ENCODE measurements at places on chromosomes 7 and 10.

DNA sequence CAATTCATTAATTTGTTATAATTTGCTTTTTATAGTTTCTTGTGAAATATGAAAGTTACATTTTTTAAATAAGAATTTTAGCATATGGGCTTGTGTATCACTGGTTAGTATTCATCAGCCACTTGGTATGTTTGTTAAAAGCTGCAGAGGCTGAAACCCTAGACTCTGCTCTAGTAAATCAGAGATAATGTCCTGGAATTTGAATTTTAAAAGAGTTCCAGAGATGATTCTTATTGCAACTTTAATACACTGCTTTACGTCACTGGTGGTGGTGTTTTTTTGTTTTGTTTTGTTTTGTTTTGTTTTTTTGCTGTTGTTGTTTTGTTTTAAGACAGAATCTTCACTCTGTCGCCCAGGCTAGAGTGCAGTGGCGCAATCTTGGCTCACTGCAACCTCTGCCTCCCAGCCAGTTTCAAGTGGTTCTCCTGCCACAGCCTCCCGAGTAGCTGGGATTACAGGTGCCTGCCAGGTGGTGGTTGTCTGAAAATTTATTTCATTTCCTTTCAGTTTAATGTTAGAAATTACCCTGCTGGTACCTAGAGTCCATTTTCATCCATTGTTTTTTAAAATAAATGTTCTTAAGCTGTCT, 43.8 kb downstream of the PTPN12 start:
- DNase-seq: no peak
- H3K27me3 ChIP-seq: no peaks in the 10 kb centered on the region
- peaks cover 9% of the 10 kb centered on the region for H3K36me3 ChIP-seq
- no peaks in the 10 kb centered on the region for H3K4me1 ChIP-seq

DNA sequence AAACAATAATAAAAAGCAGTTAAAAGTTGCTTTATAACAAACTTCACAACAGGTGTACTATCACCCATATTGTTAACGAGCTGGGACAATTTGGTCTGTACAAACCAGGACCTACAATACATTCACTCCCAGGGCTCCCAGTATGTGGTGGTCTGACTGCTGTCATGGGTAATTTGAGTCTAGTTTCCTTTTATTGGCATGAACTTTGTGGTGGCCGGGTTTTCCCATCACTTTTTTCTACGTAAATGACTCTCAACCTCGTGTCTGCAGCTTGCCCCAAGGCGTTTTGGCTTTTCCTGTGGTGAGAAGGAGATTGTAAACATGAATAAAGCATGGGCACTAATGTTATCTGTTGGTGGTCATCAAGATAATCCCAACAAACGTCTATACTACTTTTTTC, 118.7 kb upstream of the CDK6 start:
- no peaks in the 10 kb centered on the region for H3K4me1 ChIP-seq
- H3K36me3 ChIP-seq: no peaks in the 10 kb centered on the region
- no peak for DNase-seq
- no peaks in the 10 kb centered on the region for H3K27me3 ChIP-seq
- no peak overlapping the region for H3K27ac ChIP-seq

DNA sequence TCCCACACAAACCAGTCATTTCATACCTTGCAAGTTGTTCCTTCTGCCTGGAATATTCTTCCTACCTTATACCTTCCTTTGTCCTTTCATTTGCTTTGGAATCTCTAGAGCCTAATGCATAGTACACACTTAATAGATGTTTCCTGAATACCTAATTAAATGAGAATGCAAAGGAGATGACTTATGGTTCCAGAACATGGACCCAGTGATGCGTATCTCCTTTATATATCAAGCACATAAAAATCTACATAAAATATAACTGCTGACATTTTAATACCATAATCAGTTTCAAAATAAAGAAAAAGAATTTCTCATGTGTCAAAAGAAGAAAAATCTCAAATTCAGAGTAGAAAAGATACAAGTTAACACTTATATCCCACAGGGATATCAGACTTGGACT, 110.6 kb upstream of the ASAH2 start:
- H3K27ac ChIP-seq: no peak overlapping the region
- H3K4me1 ChIP-seq: peaks cover 14% of the 10 kb centered on the region
- DNase-seq: no peak
- H3K4me3 ChIP-seq: no peak overlapping the region

- no peak overlapping the region for H3K27ac ChIP-seq
- peaks cover 3% of the 10 kb centered on the region for H3K27me3 ChIP-seq
- no peaks in the 10 kb centered on the region for H3K36me3 ChIP-seq
These were observed 136.3 kb downstream of the KCNMA1 start for GRCh38 chr10:77501152-77501845.

- no peaks in the 10 kb centered on the region for H3K27me3 ChIP-seq
- DNase-seq: no peak
- H3K36me3 ChIP-seq: no peaks in the 10 kb centered on the region
- H3K27ac ChIP-seq: no peak overlapping the region
These were observed 20.3 kb upstream of the PFKP start for GRCh38 chr10:3046981-3047547.

DNA sequence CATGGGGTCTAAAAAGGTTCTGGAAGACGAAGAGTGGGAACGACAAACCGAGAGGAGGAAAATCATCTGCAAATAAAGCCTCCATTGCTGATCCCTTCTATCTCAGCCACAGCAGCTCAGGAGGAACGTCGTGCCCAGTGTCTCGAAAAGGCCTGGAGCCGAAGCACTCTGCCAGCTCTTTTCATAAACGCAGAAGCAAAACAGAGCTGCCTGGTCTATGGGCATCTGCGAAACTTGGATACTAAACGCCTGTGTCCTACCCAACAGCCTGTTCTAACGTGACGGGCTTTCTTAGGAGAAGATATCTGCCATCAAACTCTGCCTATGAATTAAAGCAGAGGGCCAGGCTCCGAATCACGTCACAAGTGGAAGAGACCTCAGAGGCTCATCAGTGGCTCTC, 68.7 kb downstream of the GNA12 start:
- no peak for DNase-seq
- H3K4me1 ChIP-seq: no peaks in the 10 kb centered on the region
- H3K36me3 ChIP-seq: peaks cover 14% of the 10 kb centered on the region
- H3K4me3 ChIP-seq: no peak overlapping the region

GRCh38 chr7:7851381-7851780, 117.2 kb upstream of the GLCCI1 start:
- no peaks in the 10 kb centered on the region for H3K36me3 ChIP-seq
- no peaks in the 10 kb centered on the region for H3K27me3 ChIP-seq
- no peak overlapping the region for H3K4me3 ChIP-seq
- DNase-seq: no peak
- no peaks in the 10 kb centered on the region for H3K4me1 ChIP-seq
- H3K27ac ChIP-seq: no peak overlapping the region

DNA sequence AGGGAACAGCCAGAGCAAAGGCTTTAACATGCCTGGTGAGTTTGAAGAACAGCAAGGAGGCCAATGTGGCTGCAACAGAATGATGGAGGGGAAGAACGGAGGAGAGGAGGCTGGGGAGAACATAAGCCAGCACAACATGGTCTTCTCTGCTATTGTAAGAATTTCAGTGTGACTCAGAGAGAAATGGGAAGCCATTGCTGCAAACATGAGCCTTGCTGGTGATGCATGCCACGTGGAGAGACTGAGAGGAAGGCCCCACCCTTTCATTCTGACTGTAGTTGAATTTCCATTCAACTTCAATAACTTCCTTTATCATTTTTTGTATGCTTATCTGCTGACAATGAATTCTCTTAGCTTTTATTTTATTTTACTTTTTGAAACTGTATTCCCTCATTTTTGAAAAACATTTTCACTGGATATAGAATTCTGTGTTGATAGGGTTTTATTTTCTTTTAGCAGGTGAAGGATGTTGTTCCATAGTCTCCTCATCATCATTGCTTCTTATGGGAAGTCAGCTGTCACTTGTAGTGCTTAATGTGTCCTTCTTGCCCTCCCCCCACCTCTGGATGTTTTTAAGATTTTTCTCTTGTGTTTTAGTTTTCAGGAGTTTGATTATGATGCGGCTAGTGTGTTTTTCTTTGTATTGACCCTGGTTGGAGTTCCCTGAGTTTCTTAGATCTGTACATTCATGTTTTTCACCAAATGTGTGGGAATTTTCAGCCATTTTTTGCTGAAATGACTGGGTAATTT, 46.4 kb upstream of the LEP start:
- no peak for DNase-seq
- H3K4me3 ChIP-seq: no peak overlapping the region
- H3K27me3 ChIP-seq: peaks cover 16% of the 10 kb centered on the region
- H3K36me3 ChIP-seq: no peaks in the 10 kb centered on the region

DNA sequence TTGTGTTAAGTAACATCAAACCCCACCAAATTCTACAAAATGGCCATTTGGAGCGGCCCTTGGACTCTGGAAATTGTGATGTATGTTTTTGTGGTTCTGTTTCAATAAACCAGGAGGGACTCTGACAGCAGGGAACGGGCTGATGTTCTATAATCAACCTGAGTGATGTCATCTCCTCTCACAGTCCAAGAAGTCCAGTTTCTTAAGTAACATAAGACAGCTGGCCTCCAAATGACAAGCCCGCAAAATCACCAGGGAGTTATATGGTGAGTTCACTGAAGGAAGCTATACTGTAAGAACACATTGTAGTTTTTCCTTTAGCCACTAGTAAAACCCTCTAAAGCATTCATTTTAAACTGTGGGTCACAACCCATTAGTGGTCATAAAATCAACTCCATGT, 34.0 kb downstream of the GOT1 start:
- no peak overlapping the region for H3K4me3 ChIP-seq
- no peak overlapping the region for H3K27ac ChIP-seq
- H3K4me1 ChIP-seq: no peaks in the 10 kb centered on the region

- H3K27ac ChIP-seq: peak overlapping the region; percentile 62
- peaks cover 18% of the 10 kb centered on the region for H3K4me1 ChIP-seq
- no peak for DNase-seq
These were observed 27.8 kb downstream of the GSDME start for GRCh38 chr7:24729365-24730017.

DNA sequence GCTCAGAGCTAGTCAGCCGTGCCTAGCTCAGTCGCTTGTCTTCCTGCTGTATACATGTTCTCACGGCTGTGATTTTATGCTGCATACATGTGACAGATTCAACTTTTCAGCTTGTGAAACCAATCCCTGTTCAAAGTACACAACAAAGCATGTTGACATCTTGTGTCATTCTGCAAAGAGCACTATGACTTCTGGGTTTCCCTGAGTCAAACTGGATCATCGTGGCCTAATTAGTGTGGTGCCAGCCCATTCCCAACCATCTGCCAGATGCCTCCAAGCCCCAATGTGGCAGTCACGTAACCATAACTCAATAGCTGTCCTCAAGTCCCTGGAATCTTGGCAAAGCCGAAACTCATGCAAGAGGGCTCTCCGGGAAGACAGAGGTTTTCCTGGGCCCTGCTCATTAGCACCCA, 144.8 kb downstream of the MYOF start:
- H3K4me1 ChIP-seq: no peaks in the 10 kb centered on the region
- DNase-seq: no peak
- H3K4me3 ChIP-seq: no peak overlapping the region
- H3K27me3 ChIP-seq: no peaks in the 10 kb centered on the region
- no peak overlapping the region for H3K27ac ChIP-seq

- H3K4me1 ChIP-seq: no peaks in the 10 kb centered on the region
- H3K36me3 ChIP-seq: no peaks in the 10 kb centered on the region
- H3K27me3 ChIP-seq: no peaks in the 10 kb centered on the region
- no peak overlapping the region for H3K4me3 ChIP-seq
- no peak overlapping the region for H3K27ac ChIP-seq
- DNase-seq: peak; percentile 9
These were observed 926.2 kb downstream of the KCNMA1 start for GRCh38 chr10:76711222-76711997.

GRCh38 chr10:77593771-77594470, 43.7 kb downstream of the KCNMA1 start:
- H3K27ac ChIP-seq: no peak overlapping the region
- H3K4me1 ChIP-seq: no peaks in the 10 kb centered on the region
- H3K36me3 ChIP-seq: no peaks in the 10 kb centered on the region
- no peak for DNase-seq
- no peak overlapping the region for H3K4me3 ChIP-seq

DNA sequence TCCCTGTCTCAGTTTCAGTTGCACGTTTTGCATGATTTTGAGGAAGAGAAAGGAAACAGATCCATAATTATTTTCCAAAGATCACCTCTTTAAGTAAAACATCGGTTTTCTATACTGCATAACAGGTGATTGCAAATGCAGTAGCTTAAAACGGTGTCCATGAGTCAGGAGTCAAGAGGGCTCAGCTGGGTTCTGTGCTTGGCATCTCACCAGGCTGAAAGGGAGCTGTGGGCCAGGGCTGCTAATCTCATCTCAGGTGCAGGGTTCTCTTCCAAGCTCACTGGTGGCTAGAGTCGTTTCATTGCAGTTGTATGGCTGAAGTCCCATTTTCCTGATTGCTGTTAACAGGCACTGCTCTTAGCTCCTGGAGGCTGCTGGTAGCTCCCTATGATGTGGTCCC, 57.0 kb upstream of the PRKCQ start:
- DNase-seq: no peak
- H3K36me3 ChIP-seq: no peaks in the 10 kb centered on the region
- H3K27ac ChIP-seq: no peak overlapping the region
- no peak overlapping the region for H3K4me3 ChIP-seq
- H3K27me3 ChIP-seq: no peaks in the 10 kb centered on the region
- H3K4me1 ChIP-seq: no peaks in the 10 kb centered on the region

DNA sequence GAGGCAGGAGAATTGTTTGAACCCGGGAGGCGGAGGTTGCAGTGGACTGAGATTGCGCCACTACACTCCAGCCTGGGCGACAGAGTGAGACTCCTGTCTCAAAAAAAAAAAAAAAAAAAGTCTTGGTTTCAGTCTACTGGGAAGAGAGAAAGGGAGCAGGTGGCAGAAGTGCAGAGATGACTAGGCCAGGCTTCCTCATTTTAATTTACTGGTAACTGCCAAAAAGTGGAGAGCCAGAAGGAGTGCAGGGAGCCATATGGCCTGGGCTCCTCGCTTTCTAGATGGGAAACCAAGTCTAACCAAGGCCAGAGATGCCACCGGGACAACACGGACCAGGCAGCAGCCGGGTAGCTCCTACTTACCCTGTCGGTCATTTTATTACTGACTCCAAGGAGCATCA, 12.2 kb downstream of the SEPHS1 start:
- H3K27ac ChIP-seq: no peak overlapping the region
- H3K4me1 ChIP-seq: peaks cover 21% of the 10 kb centered on the region
- H3K4me3 ChIP-seq: no peak overlapping the region
- H3K27me3 ChIP-seq: no peaks in the 10 kb centered on the region
- peaks cover 55% of the 10 kb centered on the region for H3K36me3 ChIP-seq

DNA sequence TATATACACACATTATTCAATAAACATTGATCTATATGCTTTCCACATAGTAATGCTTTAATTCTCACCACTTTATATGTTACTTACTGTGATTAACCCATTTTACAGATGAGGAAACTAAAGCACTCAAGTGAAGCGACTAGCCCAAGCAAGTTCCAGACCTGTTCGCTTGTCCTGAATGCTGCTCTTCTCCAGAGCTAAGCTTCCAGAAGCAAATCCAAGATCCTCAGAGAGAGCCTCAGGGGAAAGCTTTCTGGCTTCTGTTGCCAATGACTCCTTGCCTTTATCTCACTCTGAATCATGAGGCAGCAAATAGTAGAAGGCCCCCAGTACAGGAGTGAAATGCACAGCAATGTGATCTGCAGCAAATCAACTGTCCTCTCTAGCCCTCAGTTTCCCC, 32.2 kb downstream of the XPNPEP1 start:
- H3K4me1 ChIP-seq: peaks cover 32% of the 10 kb centered on the region
- peaks cover 50% of the 10 kb centered on the region for H3K36me3 ChIP-seq
- H3K4me3 ChIP-seq: no peak overlapping the region
- DNase-seq: no peak

GRCh38 chr10:89086801-89087521, 96.4 kb downstream of the FAS start:
- H3K36me3 ChIP-seq: no peaks in the 10 kb centered on the region
- peak overlapping the region; percentile 81 for H3K27ac ChIP-seq
- no peaks in the 10 kb centered on the region for H3K27me3 ChIP-seq
- DNase-seq: peak; percentile 89
- H3K4me1 ChIP-seq: peaks cover 8% of the 10 kb centered on the region

Measured in muscle of leg (tissue), 16 donors.